ENCODE measurements at places on chromosomes 1 and 21.

DNA sequence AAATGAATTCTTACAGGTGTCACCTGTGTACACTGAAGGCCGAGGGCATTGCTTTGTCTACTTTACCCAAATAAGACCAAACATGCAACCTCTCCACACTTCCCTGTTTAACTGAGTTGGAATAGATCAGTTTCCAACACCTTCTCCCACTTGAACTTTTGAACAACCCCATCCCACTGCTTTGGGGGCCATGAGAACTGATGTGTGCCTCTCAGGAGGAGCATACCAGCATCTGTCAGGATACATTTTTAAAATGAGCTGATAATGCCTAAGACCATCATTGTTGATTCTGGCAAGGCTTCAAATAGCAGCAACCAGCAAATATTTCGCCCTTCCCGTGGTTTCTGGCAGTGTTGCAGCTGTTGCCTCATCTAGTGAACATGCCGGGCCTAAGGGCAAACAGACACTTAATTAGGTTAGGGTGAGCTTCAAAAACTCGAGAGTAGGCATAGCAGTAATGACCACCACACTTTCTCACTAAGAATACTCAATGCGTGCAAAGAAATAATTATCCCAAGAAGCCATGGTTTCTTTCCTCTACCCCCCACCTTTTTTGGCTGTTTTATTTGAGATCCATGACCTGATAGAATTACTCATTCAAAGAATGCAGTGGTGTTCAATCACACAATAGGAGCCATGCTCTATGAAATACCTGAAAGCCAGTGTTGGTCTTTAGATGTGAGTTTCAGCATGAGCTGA is 63.7 kb downstream of the MAP10 start:
- DNase-seq: no peak

DNA sequence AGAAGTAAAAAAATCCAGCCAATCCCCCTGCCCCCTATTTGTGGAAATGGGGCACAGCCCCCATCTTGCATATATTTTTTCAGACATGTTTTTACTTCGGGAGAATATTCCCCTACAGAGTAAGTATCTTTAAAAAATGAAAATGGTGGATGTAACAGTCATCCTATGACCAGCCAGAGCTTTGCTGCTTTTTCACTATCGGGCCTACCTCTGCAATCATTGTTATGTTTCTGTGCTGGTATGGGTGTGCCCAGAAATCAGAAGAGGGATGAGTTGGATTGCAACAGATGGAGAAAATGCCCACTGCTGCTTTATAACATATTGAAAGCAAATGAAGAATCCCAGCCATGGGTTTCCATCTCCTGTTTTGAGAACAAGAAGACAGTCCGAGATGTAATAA is 2.9 kb downstream of the CD247 start:
- DNase-seq: no peak

DNA sequence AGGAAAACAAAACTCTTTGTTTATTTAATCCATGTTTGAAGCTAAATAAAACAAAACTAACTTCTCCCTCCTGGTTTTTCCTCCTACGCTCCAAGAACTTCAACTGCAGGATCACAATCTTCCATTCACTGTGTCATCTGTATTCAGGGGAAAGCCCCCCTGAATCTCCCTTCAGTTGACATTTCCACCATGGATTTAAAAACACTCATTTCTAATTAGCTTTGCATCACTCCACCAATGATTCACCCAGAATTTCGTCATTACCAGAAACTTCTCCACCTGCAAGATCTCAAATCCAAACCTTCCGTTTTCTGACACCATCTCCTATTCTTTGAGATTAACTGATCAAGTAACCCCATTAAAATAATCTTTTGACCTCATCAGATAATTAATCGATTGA is 10.9 kb upstream of the RGS5 start:
- DNase-seq: no peak

DNA sequence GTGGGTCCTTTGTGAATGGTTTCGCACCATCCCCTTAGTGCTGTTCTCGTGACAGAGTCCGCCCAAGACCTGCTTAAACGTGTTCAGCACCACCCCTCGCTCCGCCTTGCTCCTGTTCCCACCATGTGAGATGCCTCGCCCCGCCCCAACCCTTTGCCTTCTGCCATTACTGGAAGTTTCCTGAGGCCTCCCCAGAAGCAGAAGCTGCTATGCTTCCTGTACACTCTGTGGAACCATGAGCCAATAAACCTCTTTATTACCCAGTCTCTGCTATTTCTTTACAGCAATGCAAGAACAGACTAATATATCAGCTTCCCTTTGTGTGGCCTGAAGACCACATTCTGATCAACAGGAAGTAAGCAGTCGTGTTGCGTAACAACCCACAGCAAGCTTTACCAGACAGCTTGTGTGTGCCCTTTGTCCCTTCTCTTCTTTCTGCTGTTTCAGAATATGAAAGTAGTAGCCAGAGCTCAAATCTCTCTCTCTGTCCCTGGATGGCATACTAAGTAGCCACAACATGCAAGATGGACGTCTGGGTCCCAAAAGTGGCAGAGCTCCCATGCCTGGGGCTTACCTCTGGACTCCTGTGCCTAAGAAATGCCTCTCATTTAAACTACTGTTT is 14.1 kb downstream of the HENMT1 start:
- peak; percentile 92 for DNase-seq

DNA sequence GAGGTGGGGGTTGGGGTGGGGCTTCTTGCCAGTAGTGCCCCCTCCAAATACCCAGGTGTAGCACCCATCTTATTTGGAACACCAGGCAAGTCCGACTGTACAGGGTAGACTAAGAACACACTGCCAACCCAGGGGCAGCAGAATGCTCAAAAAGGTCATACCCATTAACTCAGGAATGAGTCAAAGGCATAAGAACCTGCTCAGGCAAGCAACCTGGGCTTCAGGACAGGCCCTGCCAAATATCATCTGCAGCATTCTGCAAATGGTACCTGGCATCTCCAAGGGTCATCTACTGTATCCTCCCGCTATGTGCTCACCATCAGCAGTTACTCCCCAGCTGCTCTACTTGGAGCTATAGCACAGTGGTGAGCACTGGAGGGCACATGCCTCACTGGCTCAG is 19.4 kb downstream of the PEA15 start:
- DNase-seq: no peak

GRCh38 chr1:197171531-197171930 is 25.1 kb upstream of the ASPM start:
- DNase-seq: no peak

DNA sequence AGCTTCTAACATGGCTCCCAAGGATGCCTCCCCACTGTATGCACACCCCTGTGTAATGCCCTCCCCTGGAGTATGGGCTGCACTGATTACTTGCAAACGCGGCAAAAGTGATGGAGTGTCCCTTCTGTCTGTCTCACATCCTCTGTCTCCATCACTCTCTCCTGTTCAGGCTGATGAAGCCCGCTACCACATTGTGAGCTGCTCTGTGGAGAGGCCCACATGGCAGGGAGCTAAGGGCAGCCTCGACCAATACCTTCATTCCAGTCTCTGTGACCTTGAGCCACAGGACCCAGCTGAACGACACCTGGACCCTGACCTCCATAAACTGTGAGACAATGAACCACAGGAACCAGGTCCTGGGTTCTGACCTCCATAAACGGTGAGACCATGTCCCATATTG is 154.1 kb upstream of the ETV3 start:
- DNase-seq: no peak

All from hematopoietic multipotent progenitor cell (in vitro differentiated cells).